Forelimb muscle (tissue), 1 donor: ENCODE measurements at places on chromosomes 6 and 20. TPM values are rescaled to one million over a fixed set of nuclear protein-coding genes. Genes with fewer than 3 reads are reported as not detected.

GRCh38 chr20:51953731-51954340, 151.5 kb upstream of the SALL4 start:
- DNase-seq, result no peak

The HSPA1L gene
- 5.0 TPM for polyA plus RNA-seq

The ZBTB46 gene
- polyA plus RNA-seq, result 18.1 TPM

GRCh38 chr6:27684264-27685211, 211.6 kb upstream of the ZNF184 start:
- no peak for DNase-seq

GRCh38 chr6:129679275-129679674, 30.7 kb downstream of the ARHGAP18 start:
- peak; percentile 78 for DNase-seq

The TIAM2 gene
- polyA plus RNA-seq, result 13.7 TPM
